ENCODE measurements at places on chromosomes 12 and 14. TPM values are rescaled to one million over a fixed set of nuclear protein-coding genes. Genes with fewer than 3 reads are reported as not detected.

GRCh38 chr14:68420350-68420749 is 372.5 kb downstream of the ZFP36L1 start:
- DNase-seq, result no peak

- DNase-seq, result no peak
Measured at GRCh38 chr12:21800011-21800410, 25.5 kb upstream of the KCNJ8 start.

Gene NPFF
- total RNA-seq, result not detected

DNA sequence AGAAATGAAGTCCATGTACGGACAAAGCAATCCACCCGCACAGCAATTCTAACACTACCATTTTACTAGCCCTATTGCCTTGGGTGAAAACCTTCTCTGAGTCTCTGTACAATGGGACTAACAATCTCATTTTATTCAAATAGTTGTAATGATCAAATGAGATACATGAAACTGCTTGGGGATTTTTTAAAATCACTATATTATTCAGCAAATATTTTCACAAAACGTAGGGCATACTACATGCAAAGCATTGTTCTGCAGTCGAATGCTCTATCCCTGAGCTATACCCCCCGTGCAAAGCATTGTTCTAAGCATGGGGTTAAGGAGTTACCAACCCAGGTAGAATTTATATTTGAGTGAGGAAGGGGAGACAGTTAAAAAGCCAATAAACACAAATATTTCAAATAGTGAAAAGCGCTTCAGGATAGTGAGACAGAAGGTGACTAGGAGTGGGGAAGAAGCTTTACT is 554 bp upstream of the ATF7 start:
- no peak for DNase-seq

DNA sequence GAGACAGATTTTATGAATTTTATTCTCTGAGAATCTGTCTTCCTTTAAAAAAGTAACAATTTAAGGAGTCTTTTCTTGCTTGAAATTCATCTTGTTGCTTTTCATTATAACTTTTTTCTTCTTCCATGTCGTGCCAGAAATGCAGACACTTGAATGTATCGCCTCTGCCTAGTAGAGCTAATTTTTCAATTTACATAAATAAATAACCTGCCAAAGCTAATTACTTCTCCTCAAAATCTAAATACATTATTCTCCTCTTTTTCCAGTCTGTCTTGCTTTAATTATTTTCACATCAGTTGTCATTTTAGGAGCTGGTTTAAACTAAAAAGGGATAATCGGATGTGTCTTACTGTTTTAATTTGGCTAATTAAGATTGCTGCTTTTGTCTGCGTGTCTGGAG is 711.1 kb upstream of the SEL1L start:
- DNase-seq, result no peak
